Urinary bladder (tissue), 4 donors: ENCODE measurements at places on chromosomes 4 and X. TPM values are rescaled to one million over a fixed set of nuclear protein-coding genes. Genes with fewer than 3 reads are reported as not detected.

Gene SASH3
- 6.4 TPM for polyA plus RNA-seq

Gene GUCY1A1
- 4.8 TPM for polyA plus RNA-seq

Gene JCHAIN
- 6.9 TPM for polyA plus RNA-seq

Gene FRG2
- not detected for polyA plus RNA-seq

Gene TMEM187
- 13.6 TPM for polyA plus RNA-seq

DNA sequence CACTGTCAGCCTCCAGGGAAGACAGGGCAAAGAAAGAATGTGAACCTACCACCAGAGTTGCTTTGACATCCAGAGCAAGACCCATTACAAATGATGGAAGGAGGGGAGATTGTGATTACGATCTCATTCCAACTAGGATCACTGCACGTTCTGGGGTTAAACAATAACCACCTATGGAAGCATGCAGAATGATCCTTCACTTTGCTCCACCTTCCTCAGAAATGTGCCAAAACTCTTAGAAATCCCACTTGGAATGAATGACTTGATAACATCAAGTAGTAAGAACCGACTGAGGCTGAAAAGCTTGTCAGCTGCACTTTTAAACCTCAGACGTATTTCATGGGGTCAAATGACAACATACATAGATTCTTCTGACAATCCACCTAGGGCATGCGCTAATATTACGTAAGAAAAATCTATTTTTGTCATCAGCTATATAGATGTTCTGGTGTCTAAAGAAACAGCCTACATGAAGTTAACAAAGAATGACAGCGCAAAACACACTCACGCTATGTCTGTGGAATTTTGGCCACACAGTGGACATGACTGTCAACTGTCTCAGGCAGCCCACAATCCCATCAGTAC is 3.5 kb upstream of the STS start:
- DNase-seq, result no peak

GRCh38 chr4:148060264-148061140 is 328.6 kb downstream of the ARHGAP10 start:
- DNase-seq, result no peak

DNA sequence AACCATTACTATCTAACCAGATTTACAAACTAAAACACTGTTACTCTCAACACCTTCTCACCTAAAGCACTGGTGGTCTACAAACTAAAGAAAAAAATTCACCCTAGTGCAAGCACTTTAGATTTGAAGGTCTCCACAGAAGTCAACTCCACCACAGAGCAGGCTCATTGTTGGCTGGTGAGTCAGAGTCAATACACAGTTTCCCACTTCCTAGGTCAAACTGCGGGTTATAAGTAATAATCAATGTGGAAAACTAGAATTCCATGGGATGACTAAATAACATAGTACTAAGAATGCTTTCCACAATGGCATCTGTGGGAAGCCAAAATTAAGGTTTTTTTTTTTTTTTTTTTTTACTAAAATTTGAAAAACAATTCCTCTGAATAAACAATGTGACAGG is 191.8 kb downstream of the PDGFC start:
- no peak for DNase-seq

DNA sequence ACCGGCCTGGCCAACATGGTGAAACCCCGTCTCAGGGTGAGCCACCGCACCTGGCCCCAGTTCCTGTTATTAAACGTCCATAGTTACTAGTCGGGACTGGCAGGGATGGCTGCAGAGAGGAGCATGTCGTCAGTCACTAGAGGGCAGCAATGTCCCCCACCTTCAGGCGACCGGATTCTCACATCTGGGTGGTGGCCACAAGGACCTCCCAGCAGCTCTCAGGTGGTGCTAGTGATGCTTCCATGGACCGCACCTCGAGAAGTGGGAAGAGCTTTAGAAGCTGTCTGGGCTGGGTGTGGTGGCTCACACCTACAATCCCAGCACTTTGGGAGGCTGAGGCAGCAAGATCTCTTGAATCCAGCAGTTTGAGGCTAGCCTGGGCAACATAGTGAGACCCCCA is 13.3 kb upstream of the IL3RA start:
- DNase-seq, result no peak

DNA sequence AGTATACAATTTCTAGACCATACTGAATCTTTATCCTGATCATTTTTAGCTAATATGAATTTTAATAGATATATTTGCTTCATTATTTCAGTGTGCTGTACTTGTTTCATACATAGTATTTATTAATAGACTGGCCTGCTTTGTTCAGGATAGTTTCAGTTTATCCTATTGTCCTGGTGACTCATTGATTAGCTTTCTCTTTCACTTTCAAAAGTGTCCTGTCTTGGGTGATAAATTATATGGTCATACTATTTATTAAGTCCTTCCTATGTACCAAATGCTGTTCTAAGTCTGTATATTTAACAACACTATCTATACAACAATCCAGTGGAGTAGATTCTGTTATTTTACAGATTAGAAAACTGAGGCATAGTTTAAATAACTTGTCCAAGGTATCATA is 153.8 kb upstream of the RAPGEF2 start:
- DNase-seq, result no peak

DNA sequence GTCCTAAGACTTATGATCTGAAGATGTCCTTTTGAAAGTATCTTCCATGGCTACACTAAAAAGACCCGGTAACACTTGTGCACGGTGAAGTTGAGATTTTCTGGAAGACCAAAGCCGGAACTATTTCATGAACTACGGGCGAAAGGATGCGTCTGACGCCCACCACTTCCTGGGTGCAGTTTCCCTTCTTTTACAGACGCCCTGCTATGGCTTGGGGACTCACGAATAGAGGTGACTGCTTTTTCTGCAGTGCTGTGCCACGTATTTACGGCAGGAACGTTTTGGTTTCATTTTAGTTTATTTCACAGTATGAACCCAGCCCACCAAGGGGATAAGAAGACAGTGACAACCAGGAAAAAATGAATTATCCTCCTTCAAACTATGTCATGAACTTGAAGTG is 180.4 kb downstream of the AFAP1 start:
- no peak for DNase-seq

GRCh38 chr4:139655116-139655515 is 10.5 kb upstream of the MGST2 start:
- no peak for DNase-seq

DNA sequence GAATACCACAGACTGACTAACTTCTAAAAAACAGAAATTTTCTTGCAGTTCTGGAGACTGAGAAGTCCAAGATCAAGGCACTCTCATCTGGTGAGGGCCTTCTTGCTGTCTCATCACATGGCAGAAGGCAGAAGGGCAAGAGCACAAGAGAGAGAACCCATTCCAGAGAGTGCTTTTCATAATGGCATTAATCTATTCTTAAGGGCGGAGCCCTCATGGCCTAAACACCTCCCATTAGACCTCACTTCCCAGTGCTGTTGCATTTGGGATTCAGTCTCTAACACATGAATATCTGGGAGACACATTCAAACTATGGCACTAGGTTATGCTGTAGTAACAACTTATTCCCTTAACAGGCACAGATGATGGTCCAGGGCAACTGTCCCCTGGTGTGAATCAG is 37.1 kb upstream of the TLR2 start:
- DNase-seq, result no peak

DNA sequence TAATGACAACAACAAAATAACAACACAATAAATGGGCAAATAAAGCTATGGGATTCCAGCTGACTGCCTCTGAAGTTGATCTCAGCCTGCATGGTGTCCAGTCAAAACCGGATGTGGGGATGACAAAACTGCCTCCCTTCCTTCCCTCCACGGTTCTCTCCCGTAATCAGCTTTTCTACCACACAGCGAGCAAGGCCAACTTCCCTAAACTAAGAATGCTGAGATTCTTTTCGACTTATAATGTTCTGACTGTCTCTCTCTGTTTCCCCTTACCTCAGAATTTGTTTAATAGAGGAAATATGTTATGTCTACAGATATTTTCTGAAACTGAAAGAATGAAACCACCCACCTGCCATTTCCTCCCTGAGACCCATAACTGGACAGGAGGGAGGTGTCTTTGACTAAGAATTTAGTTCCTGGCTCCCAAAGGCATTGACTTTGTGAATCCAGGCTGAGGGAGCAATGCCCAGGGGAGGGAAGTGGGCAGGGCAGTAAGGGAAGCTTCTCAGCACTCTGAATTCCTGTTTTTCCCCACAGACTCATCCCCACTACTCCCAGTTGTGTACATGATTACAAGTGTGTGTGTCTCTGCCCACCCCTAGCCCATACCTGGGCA is 1.0 kb upstream of the TLR1 start:
- DNase-seq, result no peak

GRCh38 chr4:169311643-169312365 is 41.0 kb upstream of the SH3RF1 start:
- DNase-seq, result no peak

DNA sequence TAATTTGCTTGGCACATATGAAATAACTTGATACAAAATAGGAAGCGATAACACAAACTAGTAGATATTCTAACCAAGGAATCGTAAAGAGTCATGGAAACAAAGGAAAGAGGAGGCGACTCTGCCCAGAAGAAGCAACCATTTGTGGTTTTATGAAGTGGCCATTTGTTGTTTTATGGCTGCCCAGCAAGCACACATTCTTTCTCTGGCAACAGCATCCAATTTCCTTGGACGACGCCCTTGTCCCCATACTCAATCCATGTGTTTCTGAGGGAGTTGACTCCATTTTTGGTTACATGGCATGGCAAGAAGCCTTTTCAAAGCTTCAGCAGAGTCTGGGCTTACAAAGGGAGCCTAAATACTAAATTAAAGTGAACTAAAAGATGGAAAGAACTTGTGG is 295.1 kb downstream of the INPP4B start:
- DNase-seq, result no peak
